ENCODE measurements at places on chromosomes 4 and X.

GRCh38 chr4:111930659-111931058, 214.6 kb upstream of the FAM241A start:
- DNase-seq = no peak

DNA sequence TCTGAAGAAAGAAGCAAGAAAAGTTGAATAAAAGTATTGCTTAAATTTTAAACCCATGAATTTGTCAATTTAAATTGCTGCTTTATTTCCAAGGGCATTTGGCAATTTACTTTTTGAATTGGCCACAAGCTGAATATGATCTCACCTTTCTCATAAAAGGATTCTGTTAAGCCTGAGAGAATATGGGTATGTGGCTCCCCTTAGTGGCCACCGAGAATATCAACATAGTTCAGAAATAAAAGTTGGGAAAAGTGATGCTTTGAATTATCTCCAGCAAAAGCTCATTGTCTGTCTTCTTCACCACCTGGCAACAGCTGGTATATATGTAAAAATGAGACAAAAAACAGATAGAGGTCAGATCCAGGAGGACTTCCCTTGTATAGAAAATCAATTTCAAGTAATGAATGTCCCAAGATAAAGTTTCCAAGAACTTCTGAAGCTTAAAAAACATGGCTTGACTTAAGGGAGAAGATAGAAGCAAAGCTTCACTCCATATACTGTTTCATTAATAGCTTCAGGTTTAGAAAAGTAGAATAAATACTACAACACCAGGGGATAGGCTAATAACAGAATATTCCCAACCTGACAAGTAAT, 290.7 kb upstream of the FAM241A start:
- DNase-seq = no peak

DNA sequence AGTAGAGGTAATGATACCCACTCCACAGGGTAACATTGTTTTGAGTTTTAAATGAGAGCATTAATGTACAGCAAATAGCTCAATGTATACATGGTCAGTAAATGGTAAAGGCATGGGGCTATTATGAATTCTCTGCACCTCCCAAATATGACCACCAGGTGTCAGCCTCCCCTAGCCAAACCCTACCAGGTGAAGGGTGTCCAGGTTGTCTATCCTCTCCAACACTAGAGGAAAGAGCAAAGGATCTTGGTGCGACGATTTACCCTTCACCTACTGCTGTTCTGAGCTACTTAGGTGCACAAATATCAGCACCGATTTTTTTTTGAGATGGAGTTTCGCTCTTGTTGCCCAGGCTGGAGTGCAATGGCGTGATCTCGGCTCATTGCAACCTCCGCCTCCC, 26.5 kb upstream of the XIAP start:
- DNase-seq = no peak

- no peak for DNase-seq
These were observed 298.8 kb upstream of the NOCT start for GRCh38 chr4:138716559-138717335.

DNA sequence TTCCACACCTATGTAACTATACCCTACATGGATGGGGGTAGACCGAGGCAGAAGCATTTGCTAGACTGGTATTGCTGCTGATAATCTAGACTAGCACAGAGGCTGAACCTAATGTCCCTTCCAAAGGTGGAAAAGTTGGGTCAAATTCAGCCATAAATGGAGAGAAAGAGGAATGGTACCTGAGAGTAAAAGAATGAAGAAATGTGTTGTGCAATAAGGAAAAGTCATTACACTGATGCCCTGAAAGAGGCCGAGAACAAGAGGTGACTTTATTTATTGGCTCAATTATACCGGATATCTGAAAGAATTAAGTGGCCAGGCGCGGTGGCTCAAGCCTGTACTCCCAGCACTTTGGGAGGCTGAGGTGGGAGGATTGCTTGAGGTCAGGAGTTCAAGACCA, 52.1 kb downstream of the ZNF41 start:
- DNase-seq = no peak

GRCh38 chr4:176274441-176274840, 5.4 kb upstream of the ASB5 start:
- DNase-seq = no peak

GRCh38 chr4:68416591-68416990, 30.7 kb upstream of the TMPRSS11E start:
- no peak for DNase-seq
